Right forelimb (tissue), 1 donor: ENCODE measurements at places on chromosomes 11 and 22.

DNA sequence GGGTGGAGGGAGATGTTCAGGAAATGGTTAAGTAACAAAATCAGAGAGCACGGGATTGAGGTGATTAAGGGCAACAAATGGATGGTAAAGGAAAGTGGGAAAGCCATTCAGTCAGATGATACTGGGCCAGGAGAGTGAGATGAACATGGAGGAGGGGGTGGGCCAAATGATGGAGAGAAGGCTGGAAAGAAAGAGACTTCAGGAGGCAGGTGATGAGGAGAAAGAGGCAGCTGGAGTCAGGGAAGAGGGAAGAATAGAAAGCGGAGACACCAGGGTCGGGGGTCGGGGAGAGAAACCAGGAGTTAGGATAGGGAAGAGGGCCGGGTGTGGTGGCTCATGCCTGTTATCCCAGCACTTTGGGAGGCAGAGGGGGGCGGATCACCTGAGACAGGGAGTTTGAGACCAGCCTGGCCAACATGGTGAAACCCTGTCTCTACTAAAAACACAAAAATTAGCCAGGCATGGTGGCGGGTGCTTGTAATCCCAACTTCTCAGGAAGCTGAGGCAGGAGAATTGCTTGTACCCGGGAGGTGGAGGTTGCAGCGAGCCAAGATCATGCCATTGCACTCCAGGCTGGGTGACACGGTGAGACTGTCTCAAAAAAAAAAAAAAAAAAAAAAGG lies 4.7 kb upstream of the KDM2A start:
- no peak for DNase-seq

DNA sequence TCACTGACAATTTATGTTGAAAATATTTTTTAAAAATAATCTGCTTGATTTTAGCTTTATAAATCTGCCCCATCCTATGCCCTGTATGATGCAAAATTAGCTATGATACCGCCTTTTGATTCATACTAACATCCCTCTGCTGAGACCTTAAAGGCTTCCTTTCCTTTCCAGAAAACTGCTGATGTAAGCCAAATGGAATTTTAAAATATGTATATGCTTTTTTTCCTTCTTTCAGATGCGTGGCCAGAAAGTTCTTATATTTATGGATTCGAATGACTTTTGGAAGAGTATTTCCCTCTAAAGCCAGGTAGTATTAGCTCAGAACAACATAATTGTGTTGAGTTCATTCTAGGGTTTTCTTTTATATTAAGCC lies 34.5 kb downstream of the SFI1 start:
- no peak for DNase-seq

GRCh38 chr11:103016031-103016430 lies 60.5 kb upstream of the MMP13 start:
- DNase-seq: no peak

GRCh38 chr11:128625326-128625725 lies 38.0 kb upstream of the ETS1 start:
- DNase-seq: peak; percentile 44

DNA sequence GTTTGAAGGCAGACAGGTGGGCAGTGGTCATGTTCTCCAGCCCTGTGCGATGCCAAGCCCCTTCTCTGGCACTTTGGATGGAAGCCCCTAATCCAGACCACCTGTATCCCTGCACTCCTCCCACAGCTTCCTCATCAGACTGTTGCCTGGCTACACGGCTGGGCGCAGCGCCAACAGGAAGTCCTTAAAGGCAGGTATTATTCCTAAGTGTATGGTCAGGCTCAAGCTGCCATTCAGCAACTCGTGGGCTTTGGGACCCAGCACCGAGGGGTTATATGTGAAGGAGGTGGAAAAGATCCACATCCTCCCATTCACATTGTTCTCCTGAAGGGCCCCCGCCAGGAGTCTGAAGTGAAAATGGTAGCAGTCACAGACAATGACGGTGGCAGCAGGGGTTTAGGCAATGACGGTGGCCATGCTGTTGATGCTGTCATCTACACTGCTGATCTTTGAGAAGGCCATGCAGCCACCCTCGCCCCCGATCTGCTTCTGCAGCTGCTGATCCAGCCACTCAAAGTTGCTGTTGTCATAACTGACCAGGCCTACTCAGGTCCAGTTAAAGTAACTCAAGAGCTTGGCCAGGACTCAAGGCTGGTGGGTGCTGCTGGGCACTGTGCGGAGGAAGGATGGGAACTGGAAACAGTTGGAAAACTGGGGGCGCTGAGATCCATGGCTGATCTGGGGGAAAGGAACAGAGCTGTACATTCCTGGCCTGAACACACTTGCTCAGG lies 27.7 kb downstream of the OR6Q1 start:
- DNase-seq: no peak

- DNase-seq: no peak
Observed at GRCh38 chr11:119850822-119851409, 121.9 kb upstream of the NECTIN1 start.

DNA sequence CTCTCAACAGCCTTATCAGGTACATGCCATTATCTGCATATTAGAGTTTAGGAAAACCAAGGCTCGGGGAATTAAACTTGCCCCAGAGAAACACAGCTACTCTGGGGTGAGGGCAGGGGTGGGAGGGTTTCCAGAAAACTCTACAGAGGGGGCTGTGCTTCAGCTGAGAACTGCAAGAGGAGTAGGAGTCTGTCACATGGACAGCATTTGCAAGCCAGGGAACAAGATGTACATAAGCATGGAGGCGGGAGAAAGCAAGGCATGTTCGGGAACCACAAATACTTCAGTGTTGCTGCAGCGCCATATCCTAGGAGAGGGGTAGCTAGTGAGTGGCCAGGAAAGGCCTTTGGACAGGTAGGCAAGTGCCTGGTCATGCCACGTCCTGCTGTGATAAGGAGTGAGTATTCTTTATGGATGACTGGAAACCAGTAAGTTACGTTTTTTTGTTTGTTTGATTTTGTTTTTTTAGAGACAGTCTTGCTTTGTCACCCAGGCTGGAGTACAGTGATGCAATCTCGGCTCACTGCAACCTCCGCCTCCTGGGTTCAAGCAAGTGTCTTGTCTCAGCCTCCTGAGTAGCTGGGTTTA lies 57.2 kb downstream of the GRAMD1B start:
- no peak for DNase-seq

DNA sequence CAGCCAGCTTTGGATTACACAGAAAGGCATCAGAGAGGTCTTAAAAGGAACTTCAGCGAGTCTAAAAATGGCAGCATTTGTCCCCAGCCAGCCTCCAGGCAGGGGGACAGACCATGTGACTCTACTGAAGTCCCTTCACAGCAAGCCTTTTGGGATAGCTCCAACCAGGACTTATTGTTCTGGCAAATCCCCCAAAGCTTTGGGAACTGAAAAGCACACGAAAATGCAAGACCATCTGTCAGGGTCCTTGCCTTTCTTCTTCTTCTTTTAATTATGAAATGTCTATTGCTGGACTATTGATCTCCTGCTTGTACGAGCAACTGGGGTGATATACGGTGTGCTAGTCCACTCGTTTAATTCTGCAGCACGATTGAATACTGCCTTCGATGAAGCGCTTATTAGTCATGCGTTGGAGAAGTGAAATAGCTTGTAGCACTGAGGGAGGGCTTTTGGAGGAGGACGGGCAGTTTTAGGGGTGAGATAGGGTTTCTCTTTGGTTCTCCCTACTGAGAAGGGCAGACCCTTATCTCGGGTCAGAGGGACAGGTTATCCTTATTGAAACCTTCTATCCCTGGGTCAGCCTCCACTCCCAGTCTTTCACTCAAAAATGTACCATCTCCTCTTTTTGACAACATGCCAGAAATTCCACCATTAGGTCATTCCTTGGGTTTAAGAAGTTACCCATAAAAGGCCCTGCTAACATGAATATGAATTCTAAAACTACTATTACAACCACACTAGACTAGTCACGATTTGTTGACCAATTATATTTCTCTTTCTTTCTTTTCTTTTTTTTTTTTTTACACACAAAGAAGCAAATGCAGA lies 416.4 kb downstream of the MIAT start:
- no peak for DNase-seq
